ENCODE measurements at places on chromosomes 5 and 9. TPM values are rescaled to one million over a fixed set of nuclear protein-coding genes. Genes with fewer than 3 reads are reported as not detected.

DNA sequence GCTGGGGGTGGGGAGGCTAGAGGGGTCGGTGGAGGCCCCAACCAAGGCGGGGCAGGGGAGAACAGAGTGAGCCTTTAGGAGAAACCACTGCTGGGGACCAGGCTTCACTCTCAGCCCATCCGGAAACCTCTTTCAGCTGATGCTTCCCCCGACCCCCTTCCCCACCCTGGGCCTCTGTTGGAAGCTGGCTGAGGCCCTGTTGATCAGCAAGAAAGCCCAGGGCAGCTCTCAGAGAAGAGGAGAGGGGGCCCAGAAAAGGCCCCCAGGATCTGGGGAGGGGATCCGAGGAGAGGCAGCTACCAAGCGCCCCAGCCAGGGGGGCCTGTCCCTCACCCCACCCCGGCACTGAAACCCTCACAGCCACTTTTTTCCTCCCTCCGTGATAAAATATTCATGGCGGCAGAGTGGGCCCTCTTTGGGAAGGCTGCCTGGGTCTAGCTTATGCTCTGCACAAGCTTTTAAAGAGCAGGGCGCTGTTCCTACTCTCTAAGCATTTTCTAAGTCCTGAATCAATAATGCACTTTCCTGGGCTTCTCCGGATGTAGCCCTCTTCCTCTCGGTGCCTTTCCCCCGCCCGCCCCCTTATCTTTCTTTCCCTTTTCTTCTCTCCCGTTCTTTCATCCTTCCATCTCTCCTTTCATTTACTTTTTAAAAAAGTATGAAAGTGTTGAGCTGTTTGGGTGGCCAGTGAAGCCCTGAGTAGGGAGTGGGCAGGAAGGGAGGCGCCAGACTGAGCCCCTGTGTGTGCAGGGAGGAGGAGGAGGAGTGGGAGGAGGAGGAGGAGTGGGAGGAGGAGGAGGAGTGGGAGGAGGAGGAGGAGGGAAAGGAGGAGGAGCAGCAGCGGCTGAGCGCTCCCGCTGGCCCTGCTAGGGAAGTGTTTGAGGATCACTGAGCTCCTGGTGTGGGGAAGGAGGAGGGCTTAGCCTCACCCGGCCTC is 23.5 kb downstream of the NTNG2 start:
- DNase-seq, result no peak
- no peak overlapping the region for H3K27ac ChIP-seq
- no peak overlapping the region for H3K4me3 ChIP-seq
- no peaks in the 10 kb centered on the region for H3K27me3 ChIP-seq
- no peaks in the 10 kb centered on the region for H3K36me3 ChIP-seq

DNA sequence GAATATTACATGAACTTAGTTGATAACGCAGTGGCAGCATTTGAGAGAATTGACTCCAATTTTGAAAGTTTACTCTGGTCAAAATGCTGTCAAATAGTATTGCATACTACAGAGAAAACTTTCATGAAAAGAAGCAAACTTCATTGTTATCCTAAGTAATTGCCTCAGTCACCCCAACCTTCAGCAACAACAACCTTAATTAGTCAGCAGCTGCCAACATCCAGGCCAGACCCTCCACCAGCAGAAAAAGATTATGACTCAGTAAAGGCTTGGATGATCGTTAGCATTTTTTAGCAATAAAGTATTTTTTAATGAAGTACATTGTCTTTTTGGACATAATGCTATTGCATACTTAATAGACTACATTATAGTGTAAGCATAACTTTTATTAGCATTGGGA is 40.8 kb upstream of the SPDL1 start:
- H3K27me3 ChIP-seq, result no peaks in the 10 kb centered on the region
- H3K4me3 ChIP-seq, result no peak overlapping the region
- H3K4me1 ChIP-seq, result no peaks in the 10 kb centered on the region
- H3K36me3 ChIP-seq, result no peaks in the 10 kb centered on the region

Gene EFNA5
- 11.8 TPM for total RNA-seq

- no peak overlapping the region for H3K4me3 ChIP-seq
- H3K36me3 ChIP-seq, result no peaks in the 10 kb centered on the region
- H3K27ac ChIP-seq, result no peak overlapping the region
- H3K27me3 ChIP-seq, result no peaks in the 10 kb centered on the region
- DNase-seq, result peak; percentile 57
- peaks cover 3% of the 10 kb centered on the region for H3K4me1 ChIP-seq
These were observed 241.4 kb downstream of the DRD1 start for GRCh38 chr5:175202463-175203068.

DNA sequence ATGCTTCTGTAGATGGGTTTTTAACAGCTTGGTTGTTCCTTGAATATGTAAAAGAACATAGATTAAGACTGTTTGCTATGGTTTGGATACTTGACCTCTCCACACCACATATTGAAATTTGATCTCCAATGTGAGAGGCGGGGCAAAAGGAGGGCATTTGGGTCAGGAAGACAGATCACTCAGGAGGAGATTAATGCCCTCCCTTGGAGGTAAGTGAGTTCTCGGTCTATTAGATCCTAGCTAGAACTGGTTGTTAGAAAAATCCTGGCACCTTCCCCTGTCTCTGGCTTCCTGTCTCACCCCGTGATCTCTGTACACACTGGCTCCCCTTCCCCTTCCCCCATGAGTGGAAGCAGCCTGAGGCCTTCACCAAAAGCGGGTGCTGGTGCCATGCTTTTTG is 281.1 kb upstream of the ANKRD55 start:
- H3K27ac ChIP-seq, result no peak overlapping the region
- H3K4me1 ChIP-seq, result no peaks in the 10 kb centered on the region
- H3K4me3 ChIP-seq, result no peak overlapping the region
- no peak for DNase-seq
- H3K27me3 ChIP-seq, result no peaks in the 10 kb centered on the region

- no peak for DNase-seq
- H3K27ac ChIP-seq, result no peak overlapping the region
- H3K27me3 ChIP-seq, result no peaks in the 10 kb centered on the region
- H3K4me1 ChIP-seq, result peaks cover 3% of the 10 kb centered on the region
These were observed 1.5 kb upstream of the ANKHD1 start for GRCh38 chr5:140399979-140400729.

- DNase-seq, result no peak
- no peaks in the 10 kb centered on the region for H3K36me3 ChIP-seq
- peaks cover 2% of the 10 kb centered on the region for H3K4me1 ChIP-seq
- no peak overlapping the region for H3K4me3 ChIP-seq
- no peaks in the 10 kb centered on the region for H3K27me3 ChIP-seq
- H3K27ac ChIP-seq, result peak overlapping the region; percentile 5
These were observed 62.5 kb upstream of the PTPN3 start for GRCh38 chr9:109560470-109561132.

DNA sequence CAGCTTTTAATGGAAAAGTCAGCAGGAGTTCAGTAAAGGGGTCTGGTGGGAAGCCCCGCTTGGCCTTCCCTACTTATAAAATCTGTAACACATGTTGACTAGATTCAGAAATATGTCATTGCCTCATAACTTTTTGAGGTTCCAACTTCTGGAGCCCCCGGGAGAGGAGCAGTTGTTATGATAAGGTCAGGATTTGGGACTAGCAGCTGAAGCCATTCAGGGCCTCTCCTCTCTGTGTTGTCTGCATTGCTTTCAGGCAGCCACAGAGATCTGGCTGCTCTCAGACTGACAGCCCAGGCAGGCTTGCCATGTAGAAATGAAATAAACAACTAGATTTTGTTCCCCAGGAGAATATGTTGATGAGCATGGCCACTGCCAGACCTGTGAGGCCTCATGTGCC is 167.1 kb downstream of the RFK start:
- H3K4me3 ChIP-seq, result no peak overlapping the region
- no peaks in the 10 kb centered on the region for H3K4me1 ChIP-seq
- H3K27me3 ChIP-seq, result no peaks in the 10 kb centered on the region

Gene CER1
- total RNA-seq, result 0.29 TPM

DNA sequence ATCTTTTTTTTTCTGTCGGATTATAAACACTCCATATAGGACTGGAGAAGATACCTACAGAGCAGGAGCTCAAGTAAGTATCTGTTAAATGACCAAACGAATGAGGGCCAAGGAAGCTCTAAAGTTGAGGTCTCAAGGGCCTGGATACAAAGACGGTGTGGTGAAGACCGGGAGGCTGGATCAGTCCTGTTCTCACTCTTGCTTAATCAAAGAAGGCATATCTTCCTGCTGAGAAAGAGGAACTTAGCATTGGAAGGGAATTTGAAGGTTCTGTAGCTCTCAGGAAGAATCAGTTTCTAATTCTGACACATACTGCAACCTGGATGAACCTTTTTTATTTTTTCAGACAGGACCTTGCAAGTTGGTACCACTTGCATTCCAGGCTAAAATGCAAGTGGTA is 28.3 kb upstream of the PAX5 start:
- H3K27ac ChIP-seq, result no peak overlapping the region
- H3K27me3 ChIP-seq, result peaks cover 2% of the 10 kb centered on the region
- no peak for DNase-seq
- no peaks in the 10 kb centered on the region for H3K36me3 ChIP-seq

DNA sequence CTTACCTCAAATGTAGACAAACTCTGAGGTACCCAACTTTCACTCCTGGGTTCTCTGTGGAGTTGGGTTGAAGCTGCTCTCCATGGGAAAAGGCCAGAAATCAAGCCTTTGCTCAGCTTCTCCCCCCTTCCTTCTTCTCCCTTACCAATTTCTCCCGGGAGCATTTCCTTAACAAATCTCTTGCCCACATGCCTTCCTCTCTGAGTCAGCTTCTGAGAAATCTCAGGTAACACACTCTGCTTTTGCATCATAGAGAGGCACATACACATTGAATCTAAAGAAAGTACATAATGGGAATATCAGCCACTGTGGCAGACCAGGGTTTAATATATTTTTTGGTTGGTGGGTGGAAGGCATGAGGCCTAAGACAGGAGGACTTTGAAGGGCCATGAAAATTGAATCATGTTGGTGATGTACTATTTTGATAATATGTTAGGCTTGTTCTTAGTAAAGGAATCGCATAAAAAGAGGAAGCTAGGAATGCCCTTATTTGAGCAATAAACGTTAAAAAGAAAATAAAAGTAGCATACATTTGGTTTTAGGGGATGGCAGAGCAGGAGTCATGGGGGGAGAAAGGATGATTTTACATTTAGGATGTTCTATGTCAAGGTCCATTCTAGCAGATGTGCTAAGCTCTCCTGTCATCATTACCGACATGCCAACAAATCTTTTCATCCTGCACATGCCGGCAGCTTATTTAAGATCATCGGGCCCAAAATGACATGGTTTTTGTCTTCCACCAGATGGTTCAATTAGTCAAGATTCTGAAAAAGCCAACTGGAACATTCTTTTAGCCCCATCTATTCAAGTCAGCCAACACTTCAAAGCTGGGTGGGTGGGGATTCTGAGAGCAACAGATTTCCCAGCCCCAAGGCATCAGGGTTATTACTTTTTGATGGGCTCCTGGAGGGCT is 199.5 kb upstream of the CLINT1 start:
- H3K36me3 ChIP-seq, result no peaks in the 10 kb centered on the region
- no peak overlapping the region for H3K27ac ChIP-seq
- DNase-seq, result no peak
- H3K4me1 ChIP-seq, result no peaks in the 10 kb centered on the region

Data from aorta (tissue), 5 donors.